ENCODE measurements at places on chromosomes 6 and 20.

GRCh38 chr6:132228894-132229293 lies 172.4 kb downstream of the MOXD1 start:
- DNase-seq: no peak

DNA sequence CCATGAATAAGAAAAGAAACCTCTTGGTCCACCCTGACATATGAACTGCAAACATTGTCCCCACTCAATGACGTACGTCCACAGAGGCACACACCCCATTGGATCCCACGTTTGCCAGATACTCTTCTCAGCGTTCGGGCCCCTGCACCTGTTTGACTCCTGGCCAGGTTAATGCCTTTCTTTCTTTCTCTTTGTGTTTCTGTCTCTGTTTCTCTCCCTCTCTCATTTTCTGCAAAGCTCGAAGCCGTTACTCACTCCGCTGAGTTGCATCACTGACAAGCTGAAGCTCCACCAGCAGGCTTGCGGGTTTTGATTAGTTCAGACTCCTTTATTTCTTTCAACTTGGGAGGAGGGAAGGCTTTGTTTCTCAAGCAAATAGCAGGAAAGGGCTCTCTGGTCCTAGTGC lies 135.5 kb upstream of the SUPT3H start:
- no peak for DNase-seq

DNA sequence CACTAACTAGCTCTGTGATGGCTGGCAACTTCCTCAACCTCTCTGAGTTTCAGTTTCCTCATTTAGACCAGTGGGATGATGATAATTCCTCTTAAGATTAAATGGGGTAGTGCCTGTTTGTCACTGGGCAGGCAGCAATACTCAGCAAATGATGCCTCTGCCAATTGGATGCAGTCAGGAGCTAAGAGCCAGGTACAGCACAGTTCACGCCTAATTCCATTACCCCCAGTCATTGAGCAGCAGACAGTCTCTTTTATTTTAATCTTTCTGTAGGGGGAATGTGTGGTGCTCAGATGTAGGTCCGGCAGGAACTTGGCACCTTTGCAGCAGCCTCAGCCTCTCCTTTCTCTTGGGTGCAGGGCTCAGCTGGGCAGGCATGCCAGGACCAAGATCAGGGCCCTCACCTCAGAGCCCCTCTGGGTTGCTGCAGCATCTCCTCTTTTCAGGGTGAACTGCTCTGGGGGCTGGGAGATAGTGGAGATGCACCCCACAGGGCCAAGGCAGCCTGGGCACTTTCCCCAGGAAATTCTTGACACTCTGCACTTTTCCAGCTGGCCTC lies 243.8 kb downstream of the LRFN2 start:
- DNase-seq: no peak

GRCh38 chr6:101539510-101540245 lies 146.2 kb downstream of the GRIK2 start:
- no peak for DNase-seq

DNA sequence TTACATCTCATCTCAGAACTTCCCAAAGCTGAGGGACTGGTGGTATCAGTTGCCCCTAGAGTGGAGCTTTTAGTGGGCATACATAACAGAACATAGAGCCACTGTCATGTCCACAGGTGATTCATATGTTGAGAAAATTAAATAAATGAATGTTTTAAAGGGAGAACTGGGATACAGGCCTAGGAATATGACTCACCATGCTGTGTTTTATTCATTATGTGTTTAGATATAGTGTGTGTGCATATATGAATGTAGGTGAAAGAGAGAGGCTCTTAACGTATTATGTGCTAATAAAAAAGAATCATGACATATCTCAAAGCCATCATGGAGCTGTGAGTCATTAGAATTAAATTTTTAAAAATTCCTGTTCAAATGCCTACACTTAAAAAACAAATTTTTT lies 332.2 kb upstream of the RSPO3 start:
- no peak for DNase-seq

DNA sequence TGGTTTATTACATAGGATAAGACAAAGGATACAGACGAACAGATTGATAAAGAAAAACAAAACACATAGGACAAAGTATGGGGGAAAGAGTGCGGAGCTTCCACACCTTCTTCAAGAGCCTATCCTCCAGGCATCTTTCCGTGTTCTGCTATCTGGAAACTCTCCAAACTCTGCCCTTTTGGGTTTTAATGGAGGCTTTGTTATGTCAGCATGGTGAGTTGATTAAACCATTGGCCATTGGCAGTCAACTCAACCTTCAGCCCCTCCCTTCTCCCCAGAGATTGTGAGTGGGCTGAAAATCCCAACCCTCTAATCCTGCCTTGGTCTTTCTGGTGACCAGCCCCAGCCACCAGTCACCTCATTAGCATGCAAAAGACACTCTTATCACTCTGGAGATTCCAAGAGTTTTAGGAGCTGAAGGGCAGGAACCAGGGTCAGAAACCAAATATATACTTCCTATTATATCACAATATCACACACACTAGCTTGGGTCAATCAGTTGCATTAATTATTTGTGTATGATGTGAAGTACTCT lies 23.8 kb downstream of the HLA-DOB start:
- no peak for DNase-seq

- no peak for DNase-seq
Observed at GRCh38 chr6:108437821-108438220, 122.9 kb upstream of the FOXO3 start.

DNA sequence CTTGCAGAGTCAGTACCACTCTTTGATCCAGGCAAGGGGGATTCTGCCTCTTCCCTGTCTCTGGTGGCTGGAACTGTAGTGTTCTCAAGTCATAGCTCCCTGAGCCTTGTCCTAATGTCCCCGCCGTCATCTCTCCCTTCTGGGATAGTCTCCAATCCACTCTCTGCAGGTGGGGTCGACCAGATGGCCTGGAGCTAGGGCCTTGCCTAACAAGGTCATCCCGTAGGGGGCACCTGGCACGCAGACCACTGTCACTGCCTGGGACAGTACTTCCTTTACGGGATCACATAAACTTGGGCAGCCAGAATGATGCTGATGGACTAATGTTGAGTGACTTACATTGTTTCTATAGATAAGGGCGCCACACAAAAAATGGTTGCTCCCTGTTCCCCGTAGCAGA lies 118.9 kb upstream of the SLC22A23 start:
- no peak for DNase-seq

- no peak for DNase-seq
Observed at GRCh38 chr6:141833001-141833655, 299.6 kb upstream of the GJE1 start.

DNA sequence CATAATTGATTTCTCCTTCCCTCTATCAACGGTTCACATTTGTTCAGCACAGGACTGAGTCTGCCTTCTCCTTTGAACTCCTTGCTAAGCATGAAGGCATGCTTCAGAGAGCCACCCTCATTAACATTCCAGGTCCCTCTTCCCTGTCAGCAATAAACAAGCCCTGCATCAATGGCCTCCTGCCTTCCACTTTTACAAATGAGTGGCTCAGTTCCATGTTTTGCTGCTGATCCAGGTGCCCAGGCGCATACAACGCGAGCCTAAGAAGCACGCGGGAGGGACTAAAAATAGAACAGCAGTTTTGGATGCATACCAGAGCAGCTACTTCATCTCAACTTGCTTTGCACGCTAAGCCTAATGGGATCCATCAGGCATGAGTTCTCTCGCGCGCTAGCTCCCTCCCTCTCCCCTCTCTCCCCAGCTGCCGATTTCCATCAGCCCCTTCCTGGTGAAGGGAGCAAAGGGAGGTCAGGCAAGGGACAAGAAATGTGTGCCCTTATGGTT lies 53.4 kb downstream of the TRAF3IP2 start:
- DNase-seq: no peak
